ENCODE measurements at places on chromosomes 11 and 22.

DNA sequence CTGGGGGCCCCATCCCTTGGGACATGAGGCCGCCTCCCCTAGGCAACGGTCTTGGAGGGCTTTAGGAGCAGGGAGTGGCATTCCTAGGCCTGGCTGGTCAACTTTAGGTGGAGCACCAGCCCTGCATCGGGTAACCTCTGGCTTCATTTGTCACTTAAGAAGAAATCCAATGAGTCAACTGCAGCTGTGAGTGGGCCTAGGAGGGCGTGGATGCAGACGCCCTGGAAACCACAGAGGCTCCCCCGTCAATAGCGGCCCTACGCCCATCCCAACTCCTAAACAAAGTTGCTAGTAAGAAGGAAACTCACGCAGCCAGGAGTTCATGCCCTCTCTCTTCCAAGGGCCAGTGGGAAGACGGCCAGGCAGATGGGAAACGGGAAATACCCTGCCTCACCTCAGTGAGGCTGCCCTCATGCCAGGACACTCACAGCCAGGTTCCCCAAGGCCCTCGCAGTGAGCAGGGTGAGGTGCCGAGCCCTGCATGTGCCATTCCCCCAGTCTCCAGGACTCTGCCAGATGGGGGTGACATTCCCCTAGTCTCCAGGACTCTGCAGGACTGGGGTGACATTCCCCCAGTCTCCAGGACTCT is 20.8 kb downstream of the BID start:
- DNase-seq = no peak

GRCh38 chr11:84091212-84091986 is 805.2 kb upstream of the CCDC90B start:
- DNase-seq = no peak

DNA sequence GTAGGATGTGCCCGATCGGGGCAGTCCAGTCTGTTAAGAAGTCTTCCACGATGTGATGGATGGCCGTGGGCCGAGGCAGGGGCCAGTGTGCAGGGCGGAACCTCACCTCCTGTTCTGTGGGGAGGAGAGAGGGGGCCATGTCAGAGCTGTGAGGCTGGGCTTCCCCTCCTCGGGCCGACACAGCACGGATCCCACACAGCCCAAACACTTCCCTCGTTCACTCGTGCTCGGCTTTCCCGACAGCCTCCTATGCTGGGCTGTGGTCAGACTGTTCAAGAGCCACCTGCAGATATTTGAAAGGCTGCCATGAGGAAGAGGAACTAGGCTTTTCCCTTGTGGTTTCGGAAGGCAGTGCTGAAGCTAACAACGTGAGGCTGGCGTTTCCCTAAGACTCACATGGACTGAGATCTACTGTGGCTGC is 12.3 kb upstream of the TXN2 start:
- DNase-seq = no peak

- DNase-seq = no peak
Measured at GRCh38 chr22:48923165-48923865, 904.4 kb downstream of the BRD1 start.

DNA sequence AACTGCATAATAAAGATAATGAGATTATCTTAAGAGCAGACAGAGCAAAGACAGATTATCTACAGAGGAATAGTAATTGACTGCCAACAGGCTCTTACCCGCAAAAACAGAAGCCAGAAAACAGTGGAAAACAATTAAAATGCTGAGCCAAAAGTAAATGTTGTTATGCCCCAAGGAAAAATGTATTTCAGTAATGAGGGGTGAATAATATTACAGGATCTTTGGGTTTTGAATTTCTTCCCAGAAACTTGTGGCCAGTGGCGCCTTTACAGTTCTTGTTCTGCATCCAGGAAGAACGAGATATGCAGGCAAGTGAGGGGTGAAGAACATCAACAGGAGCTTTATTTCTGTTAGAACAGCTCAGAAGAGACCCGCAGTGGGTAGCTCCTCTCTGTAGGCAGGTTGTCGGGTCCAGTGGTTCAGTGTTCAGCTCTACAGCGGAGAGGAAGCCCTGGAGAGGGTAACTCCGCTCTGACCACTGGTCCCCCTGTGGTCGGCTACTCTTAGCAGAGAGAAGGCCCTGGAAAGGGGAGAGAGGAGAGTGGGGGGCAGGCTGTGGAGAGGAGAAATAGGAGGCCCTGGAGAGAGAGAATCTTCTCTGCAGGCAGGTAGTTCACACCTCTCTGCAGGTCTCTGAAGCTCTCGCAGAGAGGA is 51.8 kb upstream of the SC5D start:
- DNase-seq = no peak

GRCh38 chr22:19057999-19058491 is 64.2 kb downstream of the DGCR2 start:
- DNase-seq = no peak

DNA sequence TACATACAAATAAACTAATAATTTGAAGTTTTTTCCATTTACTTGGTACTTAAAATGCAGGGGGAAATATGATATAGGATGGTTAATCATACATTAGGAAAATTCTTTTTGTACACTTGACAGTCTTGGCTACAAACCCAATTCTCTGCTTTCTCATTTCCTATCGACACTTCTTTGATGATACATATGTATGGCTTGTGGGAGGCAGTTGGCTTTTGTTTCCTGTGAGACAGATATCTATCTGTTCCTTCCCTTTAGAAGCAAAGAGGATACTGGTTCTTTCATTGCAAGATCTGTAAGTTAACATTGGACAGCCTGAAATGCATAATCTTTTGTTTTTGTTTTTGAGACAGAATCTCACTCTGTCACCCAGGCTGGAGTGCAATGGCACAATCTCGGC is 47.9 kb upstream of the ADORA2A start:
- no peak for DNase-seq

DNA sequence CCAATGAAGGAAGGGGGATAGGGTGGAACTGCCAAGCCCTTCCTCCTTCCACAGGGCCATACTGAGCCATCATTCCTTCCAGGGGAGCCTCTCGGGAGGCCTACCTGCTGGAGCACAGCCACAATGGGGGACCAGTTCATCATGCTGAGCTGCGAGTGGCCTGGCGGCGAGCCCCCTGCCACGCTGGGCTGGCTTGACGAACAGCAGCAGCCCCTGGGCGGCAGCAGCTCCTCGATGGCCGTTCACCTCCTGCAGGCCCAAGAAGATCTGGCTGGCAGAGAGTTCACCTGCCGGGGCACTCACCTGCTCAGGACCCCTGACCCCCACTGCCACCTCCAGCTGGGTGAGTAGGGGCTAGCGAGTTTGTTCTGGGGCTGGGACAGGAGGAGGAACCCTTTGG is 5.9 kb downstream of the VSIG10L2 start:
- no peak for DNase-seq

DNA sequence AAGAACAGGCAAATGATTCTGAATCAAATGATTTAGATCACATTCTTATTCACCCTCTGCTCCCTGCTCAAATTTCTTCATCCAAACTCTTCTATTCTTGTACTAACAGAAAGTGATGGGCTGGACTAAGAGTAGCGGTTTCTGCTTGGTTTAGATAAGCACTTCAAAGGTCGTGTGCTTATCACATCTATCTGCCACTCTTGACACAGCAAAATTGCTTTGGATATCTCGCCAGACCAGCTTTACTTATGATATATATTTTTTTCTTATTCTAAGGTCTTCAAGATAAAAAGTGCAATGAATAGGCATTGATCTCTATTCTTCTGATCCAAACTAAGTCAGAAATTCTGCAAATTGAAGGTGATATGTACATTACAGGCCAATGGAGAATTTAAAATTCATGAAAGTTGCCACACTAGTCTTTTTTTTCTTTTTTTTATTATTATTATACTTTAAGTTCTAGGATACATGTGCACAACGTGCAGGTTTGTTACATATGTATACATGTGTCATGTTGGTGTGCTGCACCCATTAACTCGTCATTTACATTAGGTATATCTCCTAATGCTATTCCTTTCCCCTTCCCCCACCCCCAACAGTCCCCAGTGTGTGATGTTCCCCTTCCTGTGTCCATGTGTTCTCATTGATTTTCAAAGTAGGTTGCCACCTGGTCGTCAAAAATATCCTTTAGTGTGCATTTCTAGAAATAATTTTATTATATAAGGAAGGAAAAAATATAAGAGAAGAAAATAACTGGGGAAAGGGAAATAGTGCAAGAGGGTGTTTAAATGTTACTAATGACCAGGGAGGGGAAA is 1941.0 kb upstream of the RAG2 start:
- no peak for DNase-seq

DNA sequence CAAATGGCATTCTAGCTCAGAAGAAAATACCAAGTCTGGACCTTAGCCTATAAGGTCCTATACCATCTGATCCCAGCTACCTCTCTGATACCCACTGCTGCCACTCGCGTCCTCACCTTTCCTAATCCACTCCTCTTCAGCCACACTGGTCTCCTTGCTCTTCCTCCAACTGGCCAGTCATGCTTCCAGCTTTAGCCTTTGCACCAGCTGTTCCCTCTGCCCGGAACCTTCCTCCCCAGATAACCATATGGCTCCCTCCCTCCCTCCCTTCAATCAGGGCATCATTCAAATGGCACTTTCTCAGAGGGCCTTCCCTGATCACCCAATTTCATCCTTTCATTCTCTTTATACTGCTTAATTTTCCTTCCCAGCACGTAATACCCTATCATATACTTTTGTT is 67.9 kb downstream of the KCNC1 start:
- DNase-seq = no peak

DNA sequence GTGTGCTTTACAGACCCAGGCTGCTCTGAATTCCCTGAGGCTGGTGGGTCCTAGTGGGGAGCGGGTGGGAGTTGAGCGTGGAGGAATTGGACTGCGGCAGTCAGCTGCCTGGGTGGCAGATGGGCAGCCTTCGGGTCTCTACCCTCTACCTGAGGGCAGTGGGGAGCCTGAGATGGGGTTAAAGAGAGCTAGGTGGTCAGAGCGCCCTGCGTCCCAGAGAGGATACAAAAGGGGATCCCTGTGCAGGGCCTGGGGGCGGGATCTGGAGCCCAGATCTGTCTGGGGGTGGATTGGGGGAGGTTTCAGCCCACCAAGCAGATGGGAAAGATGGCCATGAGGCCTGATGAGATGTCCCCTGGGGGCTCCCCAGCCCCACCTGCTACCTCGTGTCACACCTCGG is 18.2 kb downstream of the KCTD17 start:
- DNase-seq = no peak

GRCh38 chr22:46813816-46814597 is 51.6 kb downstream of the TBC1D22A start:
- no peak for DNase-seq

GRCh38 chr11:31106968-31107576 is 262.5 kb downstream of the DCDC1 start:
- DNase-seq = peak; percentile 69

- DNase-seq = no peak
Measured at GRCh38 chr11:125516245-125516644, 20.2 kb upstream of the FEZ1 start.

GRCh38 chr11:123145661-123146060 is 49.4 kb downstream of the CLMP start:
- DNase-seq = no peak

DNA sequence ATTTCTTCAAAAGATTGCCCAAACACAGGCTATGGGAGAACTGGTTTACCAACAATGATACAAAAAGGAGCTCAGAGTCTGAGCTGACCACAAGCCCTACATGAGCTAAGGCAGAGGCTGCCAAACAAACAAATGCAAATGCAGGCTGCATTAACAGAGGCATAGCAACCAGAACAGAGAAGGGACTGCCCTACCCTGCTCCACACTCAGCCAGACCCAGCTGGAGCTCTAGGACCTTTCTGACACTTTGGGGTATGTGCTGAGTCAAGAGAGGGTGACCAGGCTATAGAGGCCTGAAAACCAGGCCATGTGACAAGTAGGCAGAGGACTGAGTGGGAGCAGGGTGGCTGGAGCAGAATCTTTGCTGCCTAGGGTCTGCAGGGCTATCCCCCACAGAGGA is 17.8 kb upstream of the P2RY2 start:
- DNase-seq = no peak

GRCh38 chr22:50270666-50271394 is 650 bp upstream of the MAPK11 start:
- DNase-seq = peak; percentile 68

DNA sequence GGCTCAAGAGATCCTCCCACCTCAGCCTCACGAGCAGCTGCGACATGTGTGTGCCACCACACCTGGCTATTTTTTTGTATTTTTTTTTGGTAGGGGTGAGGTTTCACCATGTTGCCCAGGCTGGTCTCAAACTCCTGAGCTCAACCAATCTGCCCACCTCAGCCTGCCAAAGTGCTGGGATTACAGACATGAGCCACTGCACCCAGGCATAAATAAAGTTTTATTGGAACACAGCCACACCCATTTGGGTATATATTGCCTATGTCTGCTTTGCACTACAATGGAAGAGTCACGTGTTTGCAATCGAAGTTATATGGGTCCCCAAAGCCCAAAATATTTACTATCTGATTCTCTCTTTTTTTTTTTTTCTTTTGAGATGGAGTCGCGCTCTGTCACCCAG is 1.8 kb upstream of the MS4A15 start:
- no peak for DNase-seq

DNA sequence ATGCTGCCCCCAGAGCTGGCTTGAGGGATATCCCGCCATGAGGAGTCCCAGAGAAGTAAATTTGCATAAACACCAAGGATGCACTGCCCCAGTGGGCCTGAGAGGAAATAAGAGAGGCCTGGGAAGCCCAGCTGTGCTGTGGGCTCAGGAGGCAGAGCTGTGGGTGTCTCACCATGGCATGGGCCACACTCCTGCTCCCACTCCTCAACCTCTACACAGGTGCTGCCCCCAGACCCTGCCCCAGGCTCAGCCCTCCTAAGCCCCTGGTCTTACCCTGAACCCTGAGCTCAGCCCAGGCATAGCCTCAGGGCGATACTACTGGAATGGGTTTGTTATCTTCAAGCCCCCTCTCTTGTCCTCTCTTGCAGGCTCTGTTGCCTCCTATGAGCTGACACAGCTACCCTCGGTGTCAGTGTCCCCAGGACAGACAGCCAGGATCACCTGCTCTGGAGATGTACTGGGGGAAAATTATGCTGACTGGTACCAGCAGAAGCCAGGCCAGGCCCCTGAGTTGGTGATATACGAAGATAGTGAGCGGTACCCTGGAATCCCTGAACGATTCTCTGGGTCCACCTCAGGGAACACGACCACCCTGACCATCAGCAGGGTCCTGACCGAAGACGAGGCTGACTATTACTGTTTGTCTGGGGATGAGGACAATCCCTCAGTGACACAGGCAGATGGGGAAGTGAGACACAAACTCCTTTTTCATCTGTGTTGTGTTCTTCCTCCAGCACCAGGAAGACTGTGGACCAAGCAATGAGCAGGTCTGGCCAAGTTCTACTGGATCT is 59.9 kb downstream of the GGTLC2 start:
- DNase-seq = peak; percentile 17

Measured in liver (tissue), 10 donors.